ENCODE measurements at places on chromosomes 6 and 20. TPM values are rescaled to one million over a fixed set of nuclear protein-coding genes. Genes with fewer than 3 reads are reported as not detected.

The MYT1 gene
- total RNA-seq = not detected

The VNN1 gene
- total RNA-seq = 74.8 TPM

DNA sequence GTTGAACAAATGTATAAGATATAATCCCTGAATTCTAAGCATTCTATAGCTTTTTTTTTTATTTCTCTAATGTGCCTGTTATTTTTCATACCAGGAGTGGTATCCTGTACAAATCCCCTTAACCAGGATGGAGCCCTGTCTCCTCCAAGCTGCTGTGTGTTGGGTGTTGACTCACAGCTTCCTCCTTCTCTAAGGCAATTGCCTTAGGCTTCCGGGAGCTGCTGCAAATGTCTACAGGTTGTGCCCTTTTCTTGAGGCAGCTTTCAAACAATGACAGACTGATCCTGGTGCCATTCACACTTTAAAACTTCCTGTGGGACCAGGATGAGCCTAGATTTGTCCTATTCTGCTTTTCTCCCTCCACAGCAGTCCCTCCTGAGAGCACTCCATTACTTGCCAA, 173.2 kb downstream of the BTBD3 start:
- no peak for DNase-seq

The GTSF1L gene
- total RNA-seq = not detected

The TSHZ2 gene
- total RNA-seq = 19.0 TPM

GRCh38 chr6:40128127-40128526, 193.9 kb upstream of the MOCS1 start:
- DNase-seq = no peak

The MTCH1 gene
- total RNA-seq = 63.8 TPM

DNA sequence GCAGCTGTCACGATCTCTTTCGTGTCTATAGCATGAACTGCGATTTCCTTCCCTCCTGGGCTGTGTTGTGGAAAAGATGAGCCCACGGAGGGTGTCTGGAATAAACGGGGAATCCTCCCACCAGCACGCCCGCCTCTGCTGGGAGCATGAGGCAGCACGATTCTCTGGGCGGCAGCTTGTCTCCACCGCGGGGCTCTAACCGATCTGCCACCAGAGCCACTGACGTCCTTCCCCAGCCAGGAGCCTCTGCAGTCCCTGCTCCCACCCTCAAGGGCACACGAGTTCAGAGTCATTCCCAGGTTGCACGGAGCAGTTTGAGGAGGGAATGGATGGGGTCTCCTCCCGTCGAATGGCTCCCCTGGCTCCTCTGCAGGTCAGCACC, 197.6 kb downstream of the DLL1 start:
- DNase-seq = peak; percentile 30

The PPP1R14C gene
- 0.08 TPM for total RNA-seq

The UBD gene
- 0.93 TPM for total RNA-seq

DNA sequence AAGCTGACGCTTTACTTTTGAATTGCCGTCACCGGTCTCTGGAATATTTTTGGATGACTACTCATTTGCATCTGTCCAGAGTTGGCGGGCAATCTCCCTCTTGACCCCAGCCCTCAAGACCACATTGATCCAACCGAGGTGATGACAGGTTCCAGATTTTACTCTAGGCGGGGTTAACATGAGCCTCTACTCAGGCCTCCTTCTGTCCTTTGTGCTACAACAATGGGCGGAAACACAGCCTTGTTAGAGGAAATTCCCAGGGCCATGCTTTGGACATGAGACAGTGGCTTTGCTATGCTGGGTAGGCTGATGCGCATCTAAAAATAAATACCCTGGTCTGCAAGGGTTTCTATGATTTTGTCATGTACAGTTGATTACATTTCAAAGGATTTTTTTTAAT, 27.0 kb upstream of the ADGRF5 start:
- DNase-seq = no peak

- DNase-seq = no peak
Measured at GRCh38 chr6:134446218-134446848, 128.4 kb upstream of the SGK1 start.

- no peak for DNase-seq
Measured at GRCh38 chr6:47105469-47106178, 63.5 kb upstream of the ADGRF1 start.

DNA sequence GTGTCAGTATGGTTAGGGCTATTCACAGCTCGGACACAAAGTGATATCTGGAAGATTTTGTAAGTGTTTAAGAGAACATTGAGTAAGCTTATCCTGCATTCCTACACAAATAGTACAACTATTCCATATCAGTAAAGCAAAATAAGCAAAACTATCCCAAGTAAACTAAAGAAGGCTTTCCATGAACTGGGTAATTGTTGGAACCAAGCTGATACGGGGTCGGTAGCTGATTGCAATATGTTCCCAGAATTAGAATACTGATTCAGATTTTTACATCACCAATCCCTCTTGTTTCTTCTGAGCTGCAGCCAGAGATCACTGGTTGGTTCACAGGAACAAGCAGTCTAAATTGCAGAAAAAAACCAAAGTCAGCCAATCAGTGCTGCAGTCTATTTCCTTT, 54.1 kb downstream of the CDS2 start:
- no peak for DNase-seq

DNA sequence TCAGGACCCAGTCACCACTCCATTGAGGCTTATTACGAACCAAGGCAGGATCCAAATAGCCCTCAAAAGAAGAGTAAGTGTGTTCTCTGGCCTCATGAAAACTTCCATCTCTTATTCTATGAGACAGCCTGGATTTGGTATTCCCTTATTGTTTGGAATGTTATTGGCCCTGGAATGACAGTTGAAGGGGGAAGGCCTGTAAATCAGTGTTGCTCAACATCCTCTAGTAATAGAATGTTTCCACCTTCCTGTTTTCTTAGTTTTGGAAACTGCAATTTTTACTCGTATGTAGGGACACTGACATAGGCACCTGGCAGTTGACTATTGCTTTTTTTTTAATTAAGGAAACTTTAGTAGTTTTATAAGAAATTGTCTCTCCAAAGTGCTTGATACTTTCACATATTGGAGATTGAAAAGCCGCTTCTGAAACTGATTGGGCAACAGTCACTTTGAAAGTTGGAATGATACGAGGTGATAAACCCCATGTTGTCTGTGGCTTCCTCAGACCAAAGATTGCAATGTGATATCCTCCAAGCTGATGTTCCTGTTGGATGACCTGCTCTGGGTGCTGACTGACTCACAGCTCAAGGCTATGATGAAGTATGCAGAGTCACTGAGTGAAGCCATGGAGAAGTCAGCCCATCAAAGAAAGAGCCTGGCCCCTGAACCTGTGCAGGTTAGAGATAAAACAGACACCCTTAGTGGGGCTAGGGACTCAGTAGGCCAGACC, 43.1 kb downstream of the BLTP3A start:
- no peak for DNase-seq

DNA sequence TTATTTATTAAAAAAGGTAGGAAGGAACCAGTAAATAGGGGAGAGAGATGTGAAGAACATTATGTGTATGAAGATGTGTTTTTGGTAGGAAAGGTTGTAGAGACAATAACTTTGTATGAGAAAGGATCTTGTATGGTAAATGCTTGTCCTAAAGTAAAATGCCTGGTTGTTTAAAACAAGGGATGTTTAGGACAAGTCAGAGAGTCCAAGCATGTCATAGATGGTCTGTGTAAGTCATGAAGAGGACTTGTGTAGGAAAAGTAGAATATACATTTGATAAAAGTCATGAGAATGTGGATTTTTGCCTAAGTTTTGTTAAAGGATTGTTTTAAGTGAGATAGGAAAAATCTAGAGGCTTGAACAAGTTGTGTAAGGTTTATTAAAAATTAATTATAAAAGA, 325.1 kb downstream of the CDH26 start:
- no peak for DNase-seq

GRCh38 chr6:23394681-23395080, 731.3 kb upstream of the NRSN1 start:
- no peak for DNase-seq

DNA sequence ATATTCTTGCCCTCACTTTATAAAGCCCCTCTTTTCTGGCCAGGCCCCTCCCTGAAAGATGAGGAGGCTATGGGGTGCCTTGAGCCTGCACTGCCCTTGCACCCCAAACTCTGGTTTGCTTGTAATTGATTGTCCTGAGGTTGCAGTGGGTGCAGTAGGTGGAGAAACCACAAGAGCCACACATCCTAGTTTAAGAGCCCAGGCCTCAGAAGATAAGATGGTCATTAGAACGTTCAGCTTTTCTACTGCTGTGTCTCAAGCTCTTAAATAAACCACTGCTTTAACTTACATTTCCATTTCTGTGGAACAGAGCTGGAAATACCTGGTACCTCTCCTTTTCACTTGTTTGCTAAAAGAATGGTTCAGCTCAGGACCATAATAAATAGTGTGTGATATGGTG, 9.0 kb downstream of the MRAP2 start:
- DNase-seq = no peak

GRCh38 chr6:29531668-29532067, 27.9 kb downstream of the UBD start:
- no peak for DNase-seq

The VIP gene
- total RNA-seq = 0.15 TPM

The FOXS1 gene
- total RNA-seq = not detected

GRCh38 chr6:88650029-88650619, 313.3 kb downstream of the RNGTT start:
- DNase-seq = no peak

GRCh38 chr6:115404446-115404845, 656.2 kb downstream of the FRK start:
- no peak for DNase-seq

DNA sequence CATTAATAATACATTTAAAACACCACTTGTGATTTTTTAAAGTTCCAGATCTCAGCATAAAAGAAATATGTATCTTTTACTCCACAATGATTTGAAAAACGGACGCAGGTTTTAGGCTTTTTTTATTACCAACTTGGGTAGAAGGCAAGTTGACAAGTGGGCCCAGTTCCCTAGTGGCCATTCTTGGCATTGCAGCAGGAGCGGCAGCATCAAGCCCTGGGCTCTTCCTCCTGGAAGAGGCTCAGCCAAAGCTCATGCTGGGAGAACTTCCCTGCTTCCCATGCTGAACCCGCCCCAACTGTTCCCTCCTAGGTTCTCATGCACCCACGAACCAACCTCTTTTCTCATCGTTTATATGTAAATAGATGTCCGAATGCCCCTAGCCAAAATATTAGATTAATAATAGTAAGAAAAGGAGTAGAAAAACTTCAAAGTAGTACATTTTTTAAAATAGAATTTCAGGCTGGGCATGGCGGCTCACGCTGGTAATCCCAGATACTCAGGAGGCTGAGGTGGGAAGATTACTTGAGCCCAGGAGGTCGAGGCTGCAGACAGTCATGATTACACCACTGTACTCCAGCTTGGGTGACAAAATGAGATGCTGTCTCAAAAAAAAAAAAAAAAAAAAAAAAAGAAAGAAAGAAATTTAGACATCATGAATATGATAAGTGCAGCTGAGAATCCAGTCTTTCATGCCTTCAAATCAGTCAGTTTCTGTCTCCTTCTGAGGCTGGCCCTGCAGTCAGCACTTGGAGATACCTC, 18.2 kb upstream of the MYB start:
- no peak for DNase-seq

The RNGTT gene
- total RNA-seq = 6.1 TPM

DNA sequence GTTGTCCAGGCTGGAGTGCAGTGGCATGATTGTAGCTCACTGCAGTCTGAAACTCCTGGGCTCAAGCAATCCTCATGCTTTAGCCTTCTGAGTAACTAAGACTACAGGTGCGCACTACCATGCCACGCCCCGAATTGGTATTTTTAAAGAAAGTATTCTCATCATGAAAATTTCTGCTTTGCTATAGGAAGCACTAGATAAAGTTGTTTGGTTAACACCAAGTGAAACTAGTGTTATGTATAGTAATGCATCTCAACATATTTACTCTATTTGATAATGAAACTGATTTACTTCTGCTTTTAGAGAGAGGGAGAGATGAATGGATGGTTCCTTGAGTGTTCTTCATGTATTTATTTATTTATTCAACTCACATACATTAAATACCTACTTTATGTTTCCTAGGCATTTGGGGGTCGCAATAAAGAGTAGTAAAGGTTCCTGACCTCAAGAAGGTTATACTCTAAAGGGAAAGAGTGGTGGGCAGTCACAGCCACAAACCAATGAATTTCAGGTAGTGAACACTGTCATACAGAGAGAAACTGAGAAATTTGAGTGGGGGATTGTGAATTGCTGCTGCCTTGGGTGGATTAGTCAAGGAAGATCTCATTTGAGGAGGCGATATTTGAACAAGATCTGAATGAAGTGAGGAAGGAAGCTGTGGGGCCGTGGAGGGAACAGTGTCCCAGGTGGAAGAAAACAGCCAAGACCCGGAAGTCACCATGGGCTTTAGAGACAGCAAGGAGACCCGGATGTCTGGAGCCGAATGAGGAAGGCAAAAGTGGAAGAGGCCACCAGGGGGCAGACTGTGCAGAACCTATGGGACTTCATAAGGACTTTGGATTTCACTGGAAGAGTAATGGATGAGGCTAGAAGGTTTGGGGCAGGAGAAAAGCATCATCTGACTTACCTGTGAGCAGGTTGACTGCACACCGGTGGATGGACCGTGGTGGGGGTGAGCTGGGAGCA, 185.6 kb downstream of the TSHZ2 start:
- peak; percentile 46 for DNase-seq

The NEU1 gene
- total RNA-seq = 20.1 TPM

- DNase-seq = no peak
Measured at GRCh38 chr6:23537828-23538227, 588.2 kb upstream of the NRSN1 start.

Data from left lobe of liver (tissue), 2 donors.